ENCODE measurements at places on chromosomes 16 and 17.

- no peak for DNase-seq
Observed at GRCh38 chr17:43213545-43213944, 1.9 kb downstream of the TMEM106A start.

DNA sequence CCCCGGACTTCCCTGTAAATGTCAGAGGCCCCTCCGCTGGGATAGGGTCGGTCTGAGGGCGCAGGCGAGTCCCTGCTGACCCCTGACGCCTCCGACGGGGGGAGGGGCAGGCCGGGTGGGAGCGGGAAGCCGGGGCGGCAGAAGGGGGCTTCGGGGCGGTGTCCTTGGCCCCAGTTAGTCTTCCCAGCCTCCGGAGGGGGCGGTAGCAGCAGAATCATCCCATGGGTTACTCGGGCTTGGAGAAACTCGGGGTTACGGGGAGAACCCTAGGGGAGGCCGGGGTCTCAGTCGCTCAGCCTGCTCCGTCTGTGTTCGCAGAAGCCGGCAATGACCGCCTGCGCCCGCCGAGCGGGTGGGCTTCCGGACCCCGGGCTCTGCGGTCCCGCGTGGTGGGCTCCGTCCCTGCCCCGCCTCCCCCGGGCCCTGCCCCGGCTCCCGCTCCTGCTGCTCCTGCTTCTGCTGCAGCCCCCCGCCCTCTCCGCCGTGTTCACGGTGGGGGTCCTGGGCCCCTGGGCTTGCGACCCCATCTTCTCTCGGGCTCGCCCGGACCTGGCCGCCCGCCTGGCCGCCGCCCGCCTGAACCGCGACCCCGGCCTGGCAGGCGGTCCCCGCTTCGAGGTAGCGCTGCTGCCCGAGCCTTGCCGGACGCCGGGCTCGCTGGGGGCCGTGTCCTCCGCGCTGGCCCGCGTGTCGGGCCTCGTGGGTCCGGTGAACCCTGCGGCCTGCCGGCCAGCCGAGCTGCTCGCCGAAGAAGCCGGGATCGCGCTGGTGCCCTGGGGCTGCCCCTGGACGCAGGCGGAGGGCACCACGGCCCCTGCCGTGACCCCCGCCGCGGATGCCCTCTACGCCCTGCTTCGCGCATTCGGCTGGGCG, 542 bp downstream of the GUCY2D start:
- no peak for DNase-seq

DNA sequence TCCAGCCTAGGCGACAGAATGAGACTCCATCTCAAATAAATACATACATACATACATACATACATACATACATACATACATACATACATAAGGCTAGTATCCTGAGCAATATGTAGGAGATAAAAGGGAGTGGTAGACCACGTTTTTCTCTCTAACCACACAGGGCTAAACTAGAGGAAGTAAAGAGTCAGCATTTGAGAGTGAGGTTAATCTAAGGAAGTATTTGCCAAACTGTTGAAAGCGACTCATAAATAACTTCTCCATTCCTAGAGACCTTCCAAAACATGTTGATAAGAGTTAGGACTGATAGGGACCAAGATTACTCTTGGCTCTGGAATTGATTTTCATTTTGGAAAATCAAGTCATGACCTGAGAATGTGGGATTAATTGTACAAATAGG, 68.9 kb downstream of the NEUROD2 start:
- DNase-seq, result no peak

DNA sequence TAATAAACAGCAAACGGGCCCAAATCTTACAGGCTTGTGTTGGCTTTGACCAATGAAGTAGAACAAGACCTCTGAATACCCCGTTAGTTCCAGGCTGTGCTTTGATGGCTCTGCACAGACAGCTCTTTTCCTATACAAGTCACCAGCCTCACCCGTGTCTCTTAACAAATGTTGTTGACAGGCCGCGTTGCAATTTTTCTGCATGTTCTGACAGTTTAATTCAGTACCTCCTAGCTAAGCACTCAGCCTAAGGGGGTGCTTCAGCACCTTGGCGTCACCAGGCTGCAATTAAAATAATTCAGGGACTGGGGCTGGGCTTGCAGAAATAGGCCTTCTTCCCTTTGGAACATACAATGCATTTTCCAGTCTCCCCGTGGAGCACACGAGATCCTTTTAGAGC, 500.1 kb downstream of the MAF start:
- no peak for DNase-seq

GRCh38 chr16:57791195-57791892, 10.9 kb downstream of the KIFC3 start:
- DNase-seq, result no peak

- no peak for DNase-seq
Observed at GRCh38 chr17:3893720-3894116, 865 bp upstream of the CAMKK1 start.

- DNase-seq, result no peak
Observed at GRCh38 chr17:58534901-58535421, 20.5 kb upstream of the MTMR4 start.

GRCh38 chr16:4811773-4812172, 9.3 kb upstream of the ROGDI start:
- no peak for DNase-seq

DNA sequence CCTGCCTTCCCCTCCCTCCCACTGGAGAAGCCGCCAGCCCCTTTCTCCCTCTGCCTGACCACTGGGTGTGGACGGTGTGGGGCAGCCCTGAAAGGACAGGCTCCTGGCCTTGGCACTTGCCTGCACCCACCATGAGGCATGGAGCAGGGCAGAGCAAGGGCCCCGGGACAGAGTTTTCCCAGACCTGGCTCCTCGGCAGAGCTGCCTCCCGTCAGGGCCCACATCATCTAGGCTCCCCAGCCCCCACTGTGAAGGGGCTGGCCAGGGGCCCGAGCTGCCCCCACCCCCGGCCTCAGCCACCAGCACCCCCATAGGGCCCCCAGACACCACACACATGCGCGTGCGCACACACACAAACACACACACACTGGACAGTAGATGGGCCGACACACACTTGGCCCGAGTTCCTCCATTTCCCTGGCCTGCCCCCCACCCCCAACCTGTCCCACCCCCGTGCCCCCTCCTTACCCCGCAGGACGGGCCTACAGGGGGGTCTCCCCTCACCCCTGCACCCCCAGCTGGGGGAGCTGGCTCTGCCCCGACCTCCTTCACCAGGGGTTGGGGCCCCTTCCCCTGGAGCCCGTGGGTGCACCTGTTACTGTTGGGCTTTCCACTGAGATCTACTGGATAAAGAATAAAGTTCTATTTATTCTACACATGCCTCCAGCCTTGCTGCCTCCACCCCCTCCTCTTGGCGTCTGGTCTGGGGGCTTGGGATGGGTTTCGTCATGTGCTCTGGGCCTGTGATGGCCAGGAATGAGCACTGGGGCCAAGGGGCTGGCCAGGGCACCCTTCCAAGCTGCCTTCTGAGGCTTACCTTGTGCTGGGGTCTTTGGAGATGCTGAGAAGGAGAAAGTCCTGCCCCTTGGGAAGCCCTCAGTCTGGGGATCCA, 7.3 kb downstream of the GJD3 start:
- DNase-seq, result no peak

DNA sequence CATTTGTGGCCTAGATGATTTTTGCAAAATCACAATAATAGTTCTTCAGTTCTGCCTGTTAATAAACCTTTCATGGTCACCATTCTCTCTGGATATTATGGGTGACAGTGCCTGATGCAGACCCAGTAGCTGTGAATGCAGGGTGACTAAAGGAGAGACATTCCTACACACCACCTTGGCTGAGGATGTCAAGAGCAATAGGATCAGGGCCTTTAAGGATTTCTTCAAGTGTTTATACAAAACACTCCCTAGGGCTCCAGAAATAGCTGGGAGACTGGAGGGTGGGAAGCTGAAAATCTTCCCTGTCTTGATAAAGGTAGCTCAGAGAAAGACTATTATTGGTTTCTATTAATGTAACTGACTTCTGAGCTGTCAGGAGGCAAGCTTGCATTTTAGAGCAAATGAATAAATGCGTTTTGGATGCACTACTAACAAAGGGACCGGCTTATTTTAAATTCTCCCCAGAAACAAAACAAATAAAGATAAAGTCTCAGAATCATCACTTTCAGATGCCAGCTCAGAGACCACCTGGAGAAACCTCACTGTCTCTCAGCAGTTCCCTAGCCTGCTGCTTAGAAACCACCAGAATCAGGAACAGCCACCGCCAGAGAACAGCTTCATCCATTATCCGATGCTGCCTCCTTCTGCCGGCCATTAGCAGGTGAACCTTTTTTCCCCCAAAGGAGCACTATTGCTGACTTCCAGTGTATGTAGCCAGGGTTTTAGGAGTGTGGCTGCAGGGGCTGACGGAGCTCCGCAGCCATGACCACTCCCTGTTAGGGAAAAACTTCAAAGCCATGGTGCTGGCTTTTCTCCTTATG, 171.4 kb upstream of the DYNLRB2 start:
- no peak for DNase-seq

DNA sequence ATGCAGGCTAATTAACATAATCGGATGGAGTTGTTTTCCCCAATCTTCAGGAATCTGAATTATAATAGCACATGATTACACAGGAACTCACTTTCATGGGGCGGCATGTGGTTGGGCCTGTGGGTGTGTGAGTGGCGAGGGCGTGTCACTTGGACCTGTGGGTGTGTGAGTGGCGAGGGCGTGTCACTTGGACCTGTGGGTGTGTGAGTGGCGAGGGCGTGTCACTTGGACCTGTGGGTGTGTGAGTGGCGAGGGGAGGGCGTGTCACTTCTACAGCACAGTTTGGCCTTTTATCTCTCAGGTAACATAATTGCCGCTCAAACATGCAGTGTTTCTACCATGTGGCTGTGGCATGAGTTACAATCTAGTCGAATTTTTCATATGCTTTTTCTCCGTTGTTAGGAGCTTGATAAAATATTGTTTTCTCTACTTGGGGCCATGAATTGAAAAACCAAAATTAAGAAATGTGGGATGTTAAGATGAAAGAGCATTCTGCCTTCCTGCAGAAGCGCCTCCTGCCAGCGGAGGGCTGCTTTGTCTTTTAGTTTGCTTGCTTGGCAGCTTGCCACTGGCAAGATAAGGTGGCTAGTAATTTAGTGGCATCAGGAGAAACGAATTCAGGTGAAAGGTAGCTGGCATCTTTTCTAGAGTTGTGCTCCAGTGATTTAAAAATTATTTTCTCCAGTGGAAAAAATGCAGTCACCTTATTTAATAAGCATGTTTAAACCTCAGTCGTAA, 36.2 kb downstream of the USP10 start:
- no peak for DNase-seq
